ENCODE measurements at places on chromosomes 2 and 18.
A peak's percentile ranks its signal among the peaks of the same experiment; 100 is the strongest.

DNA sequence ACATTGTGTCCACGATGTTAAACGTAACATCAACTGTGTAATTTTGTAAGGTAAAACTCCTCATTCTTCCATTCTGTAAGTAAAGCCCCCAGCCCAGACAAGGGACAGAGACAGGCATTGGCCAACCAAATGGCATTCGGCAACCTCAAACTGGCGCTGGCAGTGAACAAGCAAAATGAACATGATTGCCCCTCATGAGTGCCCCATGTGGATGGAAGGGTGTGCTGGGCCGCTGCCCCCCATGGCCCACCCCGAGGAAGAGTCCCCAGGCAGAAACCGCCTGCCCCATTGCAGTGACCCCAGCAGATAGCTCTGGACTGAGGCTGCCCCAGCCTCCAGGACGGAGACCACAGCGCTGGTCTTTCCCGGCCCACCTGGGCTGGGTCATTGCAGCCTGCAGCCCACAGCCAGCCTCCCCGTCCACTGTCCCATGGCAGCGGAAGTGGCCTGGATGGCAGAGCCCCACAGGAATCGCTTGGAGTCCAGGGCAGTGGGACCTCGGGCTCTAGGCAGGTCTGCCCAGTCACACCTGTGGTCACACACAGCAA, 220.2 kb downstream of the HDAC4 start:
- DNase-seq: no peak

GRCh38 chr2:196295005-196295404, 123.6 kb upstream of the STK17B start:
- DNase-seq: no peak

DNA sequence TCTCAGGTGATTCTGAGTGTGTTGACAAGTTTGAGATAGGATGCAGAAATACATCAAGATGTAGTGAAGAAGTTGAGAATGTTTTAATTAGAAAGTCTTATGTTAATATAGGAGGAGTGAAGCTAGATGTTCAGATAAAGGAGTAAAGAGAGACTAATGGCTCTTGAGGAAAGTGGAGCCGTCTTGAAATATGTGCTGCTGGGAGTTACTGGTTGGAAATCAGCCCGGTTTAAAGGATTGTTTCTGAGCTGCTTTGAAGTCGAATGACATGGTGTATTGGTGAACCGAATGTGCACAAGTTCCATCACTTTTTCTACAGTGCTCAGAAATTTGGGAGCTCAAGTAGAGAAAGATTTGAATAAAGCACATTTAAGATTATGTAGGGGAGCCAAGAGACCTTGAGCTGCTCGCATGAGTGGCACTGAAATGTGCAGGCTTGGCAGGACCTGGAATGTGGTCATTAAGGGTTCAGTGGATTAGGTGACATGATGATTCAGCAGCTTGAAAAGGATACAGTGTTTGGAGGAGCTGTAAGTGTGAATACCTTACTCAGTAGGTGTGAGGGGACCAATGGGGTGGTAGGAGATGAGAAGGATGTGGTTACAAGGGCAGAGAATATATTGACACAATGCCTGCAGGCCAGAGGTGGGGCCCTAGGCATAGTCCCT, 68.6 kb downstream of the CAB39 start:
- peak; percentile 23 for DNase-seq

- DNase-seq: no peak
These were observed 177.3 kb downstream of the DYSF start for GRCh38 chr2:71630454-71631328.

- DNase-seq: no peak
These were observed 10.0 kb downstream of the TCF4 start for GRCh38 chr18:55577812-55578539.

- DNase-seq: no peak
These were observed 28.6 kb upstream of the VWA3B start for GRCh38 chr2:98058191-98058975.

GRCh38 chr2:153232464-153232863, 246.1 kb downstream of the RPRM start:
- DNase-seq: no peak

GRCh38 chr2:240928476-240929363, 22.6 kb downstream of the CROCC2 start:
- peak; percentile 3 for DNase-seq

DNA sequence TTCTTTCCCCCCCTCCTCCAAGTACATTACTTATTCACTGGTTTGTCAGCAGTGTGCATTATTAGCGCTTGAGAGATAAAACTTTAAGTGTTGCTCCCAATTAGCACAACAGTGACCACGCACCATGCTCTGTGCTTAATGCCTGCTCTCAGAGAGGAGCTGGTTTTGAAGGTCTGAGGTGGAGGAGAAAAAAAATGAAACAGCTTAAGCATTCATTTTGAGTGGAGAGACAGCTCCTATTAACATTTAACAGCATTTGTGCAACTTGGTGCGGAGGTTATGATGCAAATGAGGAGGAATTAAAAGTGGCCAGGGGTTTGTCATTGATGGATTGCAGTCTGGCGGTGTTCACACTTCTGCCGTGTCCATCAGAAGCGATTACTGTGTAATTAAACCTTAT, 141.8 kb downstream of the FIGN start:
- DNase-seq: no peak

DNA sequence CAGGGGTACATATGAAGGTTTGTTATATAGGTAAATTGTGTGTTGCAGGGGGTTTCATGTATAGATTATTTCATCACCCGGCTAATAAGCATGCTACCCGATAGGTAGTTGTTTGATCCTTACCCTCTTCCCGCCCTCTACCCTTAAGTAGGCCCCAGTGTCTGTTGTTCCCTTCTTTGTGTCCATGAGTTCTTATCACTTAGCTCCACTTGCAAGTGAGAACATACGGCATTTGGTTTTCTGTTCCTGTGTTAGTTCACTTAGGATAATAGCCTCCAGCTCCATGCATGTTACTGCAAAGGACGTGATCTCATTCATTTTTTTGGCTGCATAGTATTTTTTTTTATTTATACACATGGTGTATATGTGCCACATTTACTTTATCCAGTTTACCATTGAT, 34.2 kb upstream of the ELAC1 start:
- DNase-seq: no peak

DNA sequence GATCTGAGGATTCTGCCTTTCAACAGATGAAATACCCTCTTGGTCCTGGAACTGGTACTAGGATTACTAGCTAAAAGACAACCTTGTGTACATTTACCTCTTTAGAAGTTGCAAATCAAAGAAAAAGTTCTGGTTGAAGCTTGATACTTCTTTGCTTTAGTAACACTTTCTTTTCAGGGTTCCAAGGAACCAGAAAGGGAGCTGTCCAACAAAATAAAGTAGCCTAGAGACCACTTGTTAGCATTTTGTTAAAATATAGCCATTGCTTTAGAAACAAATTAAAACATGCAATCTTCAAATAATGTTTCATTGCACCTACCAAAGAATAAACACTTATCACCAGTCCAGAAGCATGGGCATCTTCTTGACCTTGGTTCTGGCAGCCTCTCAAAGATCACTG, 117.9 kb upstream of the MAP3K20 start:
- DNase-seq: no peak

DNA sequence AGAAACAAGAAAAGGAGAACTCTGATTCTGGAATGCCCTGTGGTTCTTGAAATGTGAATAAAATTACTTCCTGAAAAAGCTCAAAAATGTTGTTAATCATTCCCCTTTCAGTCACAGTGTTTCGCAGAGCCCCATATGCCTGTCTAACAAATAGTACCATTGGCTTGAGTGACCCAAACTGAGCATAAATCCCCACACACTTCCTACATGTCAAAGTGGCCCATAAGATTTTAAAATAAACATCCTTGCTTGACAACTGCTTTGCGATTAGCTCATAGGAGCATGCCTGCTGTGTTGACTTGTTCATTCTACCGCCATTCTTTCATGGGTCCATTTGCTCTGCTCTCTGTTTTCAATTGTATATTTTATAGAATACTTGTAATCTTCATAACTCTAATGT, 377.8 kb upstream of the SMIM21 start:
- DNase-seq: no peak

DNA sequence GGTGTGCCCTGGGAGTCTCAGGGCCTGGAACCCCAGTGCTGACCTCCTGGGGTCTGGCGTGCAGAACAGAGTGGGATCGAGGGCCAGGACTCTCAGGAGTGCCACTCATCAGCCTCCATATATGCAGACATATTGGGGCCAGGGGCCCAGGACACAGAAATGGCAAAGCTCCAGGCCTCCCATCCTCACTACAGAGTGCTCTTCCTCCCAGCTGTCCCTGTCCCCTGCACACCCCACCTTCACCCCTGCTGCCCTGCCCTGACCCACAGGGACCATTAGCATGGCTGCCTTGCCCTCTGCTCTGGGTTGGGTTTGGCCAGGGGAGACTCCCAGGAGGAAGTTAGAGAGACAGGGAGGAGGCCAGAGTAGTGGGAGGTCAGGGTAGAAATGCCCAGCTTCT, 2.8 kb downstream of the TEX51 start:
- no peak for DNase-seq

DNA sequence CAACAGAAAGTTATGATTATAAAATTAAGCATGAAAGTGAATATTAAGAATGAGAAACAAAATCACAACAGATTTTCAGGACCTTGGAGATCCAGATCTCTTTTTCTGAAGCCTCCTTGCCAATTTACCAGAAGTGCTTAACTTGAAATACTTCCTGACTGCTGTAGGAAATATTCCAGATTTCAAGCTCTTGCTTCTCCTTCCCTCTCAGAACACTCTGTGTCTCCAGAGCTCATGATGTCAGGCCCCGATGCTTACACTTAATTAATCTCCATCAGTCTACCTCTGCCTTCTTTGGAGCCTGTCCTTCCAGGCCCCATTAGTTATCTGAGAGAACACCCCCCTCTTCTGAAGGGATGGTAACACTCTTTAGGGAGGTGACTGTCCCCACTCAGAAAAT, 20.7 kb upstream of the NT5C1B start:
- no peak for DNase-seq

DNA sequence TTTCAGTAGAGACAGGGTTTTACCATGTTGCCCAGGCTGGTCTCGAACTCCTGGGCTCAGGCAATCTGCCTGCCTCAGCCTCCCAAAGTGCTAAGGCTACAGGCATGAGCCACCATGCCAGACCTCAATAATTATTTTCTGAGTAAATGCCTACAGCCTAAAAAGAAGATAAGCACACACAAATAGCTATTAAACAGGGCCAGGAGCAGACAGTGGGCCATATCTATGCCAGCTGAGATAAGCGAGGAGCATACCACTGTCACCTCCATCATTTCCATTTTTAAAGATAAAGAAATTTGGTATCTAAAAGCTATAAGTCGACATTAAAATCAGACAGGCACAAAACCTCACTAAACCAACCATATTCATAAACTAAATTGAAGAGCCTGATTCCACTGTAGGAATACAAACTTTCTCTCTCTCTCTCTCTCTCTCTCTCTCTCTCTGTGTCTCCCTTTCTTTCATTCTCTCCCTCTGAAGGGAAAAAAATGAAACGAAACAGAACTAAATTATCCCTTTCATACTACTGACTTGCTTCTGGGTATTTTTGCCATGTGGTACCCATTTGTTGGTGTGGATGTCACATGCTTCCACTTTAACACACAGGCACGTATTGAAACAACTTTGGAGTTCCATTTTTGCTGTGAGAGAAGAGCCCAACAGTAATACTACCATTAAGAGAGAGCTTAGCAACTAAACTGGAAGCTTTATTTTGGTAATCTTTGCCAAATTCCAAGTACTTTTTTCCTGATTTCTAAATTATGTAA, 51.0 kb downstream of the FARSB start:
- DNase-seq: no peak

- no peak for DNase-seq
These were observed 48.4 kb upstream of the B3GNT7 start for GRCh38 chr2:231347081-231347480.

DNA sequence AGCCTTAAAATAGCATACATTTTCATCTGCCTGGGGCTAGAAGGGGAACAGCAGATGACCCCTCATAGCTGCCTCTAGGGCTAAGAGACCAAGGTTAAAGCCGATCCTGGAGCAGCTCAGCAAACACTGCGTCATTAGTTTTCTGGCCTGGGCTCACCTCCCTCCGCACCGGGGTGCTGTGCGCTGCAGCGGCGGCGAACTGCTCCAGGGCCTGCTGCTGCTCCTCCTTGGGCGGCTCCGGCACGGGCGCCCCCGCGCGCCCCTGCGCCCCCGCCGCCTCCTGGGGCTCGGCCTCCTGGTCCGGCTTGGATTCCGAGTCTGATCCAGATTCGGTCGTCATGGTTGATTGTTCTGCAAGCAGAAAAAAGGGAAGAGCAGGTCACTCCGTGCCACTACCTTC, 55.0 kb downstream of the EPB41L3 start:
- DNase-seq: no peak

DNA sequence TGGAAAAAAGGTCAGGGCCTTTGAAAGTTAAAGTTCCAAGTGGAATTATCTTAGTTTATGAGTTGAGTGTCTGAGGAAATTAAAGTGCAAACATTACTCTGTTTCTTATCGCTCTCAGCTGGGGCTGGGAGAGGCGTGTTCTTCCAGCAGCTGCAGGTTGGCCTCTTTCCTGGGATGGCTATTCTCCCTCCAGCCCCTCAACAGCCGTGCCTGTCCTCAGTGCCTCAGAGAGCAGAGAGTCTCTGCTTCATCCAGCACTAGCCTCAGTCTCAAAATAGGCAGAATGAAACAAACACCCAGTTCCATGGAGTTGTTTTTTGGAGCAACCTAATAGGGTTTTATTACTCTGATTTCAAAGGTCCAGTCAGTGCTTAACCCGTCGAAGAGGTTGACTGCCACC, 298.1 kb downstream of the GALR1 start:
- DNase-seq: no peak

DNA sequence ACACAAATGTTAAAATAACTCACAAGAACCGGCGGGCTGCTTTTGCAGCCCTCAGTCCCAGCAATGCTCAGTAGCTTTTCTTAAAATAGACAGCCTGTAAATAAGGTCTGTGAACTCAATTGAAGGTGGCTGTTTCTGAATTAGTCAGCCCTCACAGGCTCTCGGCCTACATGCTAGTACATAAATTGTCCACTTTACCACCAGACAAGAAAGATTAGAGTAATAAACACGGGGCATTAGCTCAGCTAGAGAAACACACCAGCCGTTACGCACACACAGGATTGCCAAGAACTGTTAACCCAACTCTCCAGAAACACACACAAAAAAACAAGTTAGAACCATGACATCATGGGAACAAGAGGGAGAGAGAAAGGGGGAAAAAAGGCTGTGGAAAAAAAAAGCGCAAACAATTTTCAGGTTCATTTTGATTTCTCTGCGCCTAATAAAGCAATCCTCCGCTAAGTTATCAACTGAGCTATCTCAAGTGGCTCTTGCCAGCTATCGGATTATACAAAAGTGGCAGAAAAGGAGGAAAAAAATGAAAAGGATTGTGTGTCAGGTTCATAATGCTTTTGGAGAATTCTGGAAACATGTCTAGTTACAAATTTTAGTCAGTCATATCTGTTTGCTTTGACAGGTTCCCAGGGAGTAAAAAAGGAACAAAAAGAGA, 89.1 kb downstream of the ZEB2 start:
- DNase-seq: no peak

- no peak for DNase-seq
These were observed 89.4 kb downstream of the CELF4 start for GRCh38 chr18:37476182-37476581.

GRCh38 chr2:51000849-51001617, 30.9 kb downstream of the NRXN1 start:
- no peak for DNase-seq
